ENCODE measurements at places on chromosomes 4 and X.

- DNase-seq = no peak
Measured at GRCh38 chr4:41722181-41722580, 26.3 kb downstream of the PHOX2B start.

DNA sequence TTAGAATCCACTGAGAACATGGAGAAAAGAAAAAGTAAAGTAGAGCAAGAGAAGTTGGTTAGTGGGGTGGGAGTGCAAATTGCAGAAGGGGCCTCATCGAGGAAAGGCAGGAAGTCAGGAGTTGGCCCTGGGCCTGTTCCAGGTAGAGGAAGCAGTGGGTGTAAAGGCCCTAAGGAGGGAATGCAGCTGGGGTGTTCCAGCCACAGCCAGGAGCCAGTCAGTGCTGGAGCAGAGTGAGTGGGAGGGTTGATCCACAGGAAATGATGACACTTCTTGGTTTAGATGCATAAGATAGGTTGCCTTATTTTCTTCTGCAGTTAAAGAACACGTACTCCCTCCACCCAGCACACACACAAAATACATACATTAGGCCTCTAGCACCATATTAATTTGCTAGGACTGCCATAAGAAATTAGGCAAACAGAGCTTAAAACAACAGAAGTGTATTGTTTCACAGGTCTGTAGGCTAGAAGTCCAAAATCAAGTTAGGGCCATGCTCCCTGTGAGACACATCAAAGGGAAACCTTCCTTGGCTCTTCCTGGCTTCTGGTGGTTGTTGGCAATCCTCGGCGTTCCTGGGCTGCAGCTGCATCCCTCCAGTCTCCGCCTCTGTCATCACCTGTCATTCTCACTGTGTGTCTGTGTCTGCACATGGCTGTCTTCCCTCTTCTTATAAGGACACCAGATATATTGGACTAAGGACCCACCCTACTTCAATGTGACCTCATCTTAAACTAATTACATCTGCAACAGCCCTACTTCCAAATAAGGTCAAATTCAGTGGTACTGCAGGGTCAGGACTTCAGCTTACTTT lies 205.9 kb downstream of the AASDH start:
- DNase-seq = no peak

- DNase-seq = no peak
Measured at GRCh38 chr4:144975718-144976117, 122.3 kb downstream of the ANAPC10 start.

GRCh38 chr4:5134620-5135019 lies 83.3 kb downstream of the STK32B start:
- DNase-seq = no peak

GRCh38 chrX:1853916-1854315 lies 239.1 kb downstream of the ASMT start:
- no peak for DNase-seq

DNA sequence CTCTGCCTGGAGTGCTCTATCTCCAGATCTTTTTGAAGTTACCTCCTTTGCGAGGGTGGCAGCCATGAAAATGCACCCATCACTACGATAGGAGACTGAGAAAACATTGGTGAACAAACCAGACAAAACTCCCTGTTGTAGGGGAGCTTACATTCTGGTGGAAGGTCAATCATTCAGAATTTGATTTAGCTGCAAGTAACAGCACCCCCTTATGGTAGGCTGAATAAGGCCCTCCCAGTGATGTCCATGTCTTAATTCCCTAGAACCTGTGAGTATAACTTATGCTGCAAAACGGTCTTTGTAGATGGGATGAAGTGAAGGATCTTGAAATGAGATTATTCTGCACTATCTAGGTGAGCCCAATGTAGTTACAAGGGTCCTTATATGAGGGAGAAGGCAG lies 5.6 kb upstream of the TEC start:
- DNase-seq = no peak

DNA sequence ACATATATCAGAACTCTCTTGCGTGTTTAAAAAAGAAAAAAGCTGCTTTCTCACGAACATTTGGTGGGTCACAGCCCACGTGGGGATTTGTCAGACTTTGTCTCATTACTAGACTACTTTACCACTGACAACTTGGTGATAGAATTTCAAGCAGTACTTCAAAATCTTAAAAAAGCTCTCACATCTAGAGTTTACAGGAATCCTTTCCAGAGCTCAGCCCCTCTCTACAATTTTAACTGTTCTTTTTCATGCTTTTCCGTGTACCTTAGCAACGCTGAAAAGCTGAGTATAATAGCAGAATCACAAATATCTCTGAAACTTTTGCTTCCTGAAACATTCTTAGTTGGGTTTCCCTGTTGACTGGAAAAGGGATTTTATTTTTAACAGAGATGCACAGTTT lies 50.2 kb downstream of the SMAD1 start:
- DNase-seq = no peak

DNA sequence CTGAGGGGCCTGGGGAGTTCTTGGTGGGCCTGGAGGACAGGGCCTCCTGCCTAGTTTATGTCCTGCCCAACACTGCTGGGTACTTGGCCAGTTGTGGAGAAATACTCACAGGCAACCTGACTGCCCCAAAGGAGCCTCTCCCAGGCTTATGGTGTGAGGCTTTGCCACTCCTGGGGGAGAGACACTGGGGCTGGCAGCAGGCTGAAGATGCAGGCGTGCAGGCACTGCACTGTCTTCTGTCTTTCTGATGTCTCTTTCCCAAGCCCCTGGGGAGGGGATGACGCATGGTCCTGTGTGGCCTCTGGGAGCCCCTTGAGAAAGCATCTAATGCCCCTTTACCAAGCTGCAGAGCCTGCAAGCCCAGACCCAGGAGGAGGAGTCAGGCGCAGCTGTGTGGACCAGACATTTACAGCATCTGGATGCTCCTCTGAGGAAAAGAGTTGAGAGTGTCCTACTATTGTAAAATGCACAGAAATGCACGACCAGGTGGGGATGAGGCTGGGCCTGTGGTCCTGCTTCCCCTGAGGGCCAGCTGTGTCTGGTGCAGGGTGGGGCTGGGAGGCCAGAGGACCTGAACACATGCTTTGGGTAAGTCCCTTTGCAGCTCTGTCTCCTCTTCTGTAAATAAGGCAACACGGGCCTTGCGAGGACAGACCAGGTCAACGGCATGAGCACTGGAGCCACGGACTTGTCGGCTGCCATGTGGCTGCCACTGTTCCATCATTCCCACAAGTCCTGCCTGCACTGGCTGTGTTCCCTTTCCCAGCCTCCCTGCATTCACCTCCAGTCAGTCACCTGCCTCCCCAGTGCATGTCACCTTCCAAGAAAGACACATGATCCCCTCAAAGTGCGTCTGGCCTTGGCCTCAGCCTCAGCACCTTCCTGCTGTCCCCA lies 8.4 kb downstream of the TMEM271 start:
- DNase-seq = no peak

- DNase-seq = no peak
Measured at GRCh38 chr4:139828966-139829664, 163.5 kb downstream of the MGST2 start.

DNA sequence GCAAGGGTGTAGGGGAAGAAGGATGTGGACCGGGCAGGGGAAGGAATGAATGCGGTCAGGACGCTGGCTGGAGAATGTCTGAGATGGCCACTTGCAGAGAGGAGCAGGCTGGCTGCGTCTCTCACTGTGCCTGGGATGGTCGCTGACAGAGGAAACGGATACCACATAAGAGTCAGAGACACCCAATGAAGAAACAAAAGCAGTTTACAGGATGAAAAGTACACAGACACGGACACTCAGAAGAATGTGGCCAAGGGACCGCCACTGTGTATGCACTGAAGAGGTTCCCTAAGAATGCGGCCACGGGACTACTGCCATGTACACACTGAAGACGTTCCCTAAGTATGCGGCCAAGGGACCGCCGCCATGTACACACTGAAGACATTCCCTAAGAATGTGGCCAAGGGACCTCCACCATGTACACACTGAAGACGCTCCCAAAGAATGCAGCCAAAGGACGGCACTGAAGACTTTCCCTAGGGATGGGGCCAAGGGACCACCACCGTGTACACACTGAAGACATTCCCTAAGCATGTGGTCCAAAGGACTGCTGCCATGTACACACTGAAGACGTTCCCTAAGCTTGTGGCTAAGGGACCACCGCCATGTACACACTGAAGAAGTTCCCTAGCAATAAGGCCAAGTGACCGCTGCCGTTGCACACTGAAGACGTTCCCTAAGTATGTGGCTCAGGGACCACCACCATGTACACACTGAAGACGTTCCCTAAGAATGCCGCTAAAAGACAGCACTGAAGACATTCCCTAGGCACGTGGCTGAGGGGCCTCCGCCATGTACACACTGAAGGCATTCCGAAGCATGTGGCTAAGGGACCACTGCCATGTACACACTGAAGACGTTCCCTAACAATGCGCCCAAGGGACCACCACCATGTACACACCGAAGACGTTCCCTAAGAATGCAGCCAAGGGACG lies 32.2 kb downstream of the DHRSX start:
- no peak for DNase-seq

DNA sequence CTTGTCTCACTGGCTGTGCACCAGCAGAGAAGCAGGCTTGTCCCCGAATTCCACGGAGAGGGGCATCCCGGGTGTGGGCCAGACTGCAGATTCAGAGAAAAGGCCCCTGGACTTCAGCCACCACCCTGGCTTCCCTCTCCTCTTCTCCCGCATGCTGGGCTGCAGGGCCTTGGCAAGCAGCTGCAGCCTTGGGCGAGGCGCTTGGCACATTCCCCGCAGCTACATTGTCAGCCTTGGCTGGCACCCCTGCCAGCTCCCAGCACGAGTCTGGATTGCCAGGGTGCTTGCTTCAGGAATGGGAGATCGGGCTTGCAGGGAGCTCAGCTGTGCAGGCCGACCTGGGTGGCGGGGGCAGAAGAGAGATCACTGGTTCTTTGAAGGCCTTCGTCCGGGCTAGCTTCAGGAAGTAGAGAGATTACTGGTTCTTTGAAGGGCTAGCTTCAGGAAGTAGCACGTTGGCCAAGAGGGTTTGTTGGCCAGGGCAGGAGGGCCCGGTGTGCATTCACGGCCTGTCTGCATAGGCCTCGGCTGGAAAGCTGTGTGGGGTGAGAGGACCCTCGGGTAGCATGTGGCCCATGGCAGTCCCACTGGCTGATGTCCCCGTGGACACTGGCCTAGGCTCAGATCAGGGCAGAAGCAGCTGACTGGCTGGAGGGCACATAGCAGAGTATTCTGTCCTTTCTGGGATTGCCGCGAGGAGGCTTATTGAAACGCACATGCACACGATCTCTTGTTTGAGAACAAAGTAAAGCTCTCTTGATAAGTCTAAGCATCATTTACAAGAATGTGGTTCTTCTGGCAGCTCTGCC lies 2.7 kb downstream of the ABCD1 start:
- no peak for DNase-seq

- DNase-seq = no peak
Measured at GRCh38 chr4:84258905-84259830, 239.9 kb downstream of the NKX6-1 start.

DNA sequence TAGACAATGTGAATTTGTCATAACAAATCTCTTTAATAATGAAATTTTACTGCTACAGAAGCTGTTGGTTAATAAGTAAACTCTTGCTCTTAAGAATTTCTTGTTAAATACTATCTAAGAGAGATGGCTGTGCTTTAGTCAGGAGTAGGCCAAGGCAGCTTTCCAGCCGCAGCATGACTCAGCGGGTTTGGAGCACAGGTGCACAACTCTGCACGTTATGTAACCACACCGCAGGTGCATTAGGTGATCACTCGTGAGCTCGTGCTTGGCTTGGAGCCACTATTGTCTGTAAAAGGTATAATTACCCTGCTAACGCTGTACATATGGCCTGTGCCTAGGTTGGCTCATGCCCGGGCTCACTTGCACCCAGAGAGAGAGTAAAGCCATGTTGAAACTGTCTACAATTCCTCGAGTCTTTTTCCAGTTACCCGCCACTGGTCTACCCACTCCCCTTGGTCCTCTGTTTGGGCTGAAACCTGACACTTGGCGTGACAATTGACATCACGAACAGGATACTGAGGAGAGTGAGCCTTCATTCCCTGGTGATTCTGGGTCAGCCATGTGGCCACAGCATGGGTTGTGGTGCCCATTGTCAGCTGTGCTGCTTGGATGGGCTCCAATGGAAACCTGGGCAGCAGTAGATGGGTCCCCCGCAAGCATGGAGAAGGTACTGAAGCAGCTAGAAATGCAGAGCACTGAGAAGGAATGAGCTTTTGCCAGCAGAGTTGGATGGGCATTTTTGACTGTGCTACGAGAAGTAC lies 18.4 kb upstream of the ANAPC4 start:
- no peak for DNase-seq

- peak; percentile 76 for DNase-seq
Measured at GRCh38 chrX:118975831-118976598, 1.6 kb downstream of the LONRF3 start.

GRCh38 chr4:113103556-113103955 lies 54.1 kb downstream of the ANK2 start:
- no peak for DNase-seq

DNA sequence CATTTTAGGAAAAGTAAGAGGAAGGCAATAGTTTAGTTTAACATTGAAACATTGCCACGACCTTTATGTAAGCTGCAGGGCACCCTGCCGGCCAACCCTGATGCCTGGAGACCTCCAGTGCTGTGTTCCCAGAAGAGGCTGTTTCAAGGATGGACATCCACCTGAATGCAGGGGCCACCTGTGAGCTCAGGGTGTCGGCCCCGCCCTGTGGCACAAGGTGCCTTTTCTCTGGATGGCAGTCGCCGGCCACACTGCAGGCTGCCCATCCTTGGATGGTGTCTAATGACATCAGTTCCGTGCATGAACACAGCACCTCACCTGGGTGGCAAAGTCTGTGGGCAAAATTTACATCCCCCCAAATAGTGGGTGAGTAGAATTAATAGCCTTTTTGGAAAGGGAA lies 180.0 kb downstream of the AFAP1 start:
- DNase-seq = no peak

- DNase-seq = no peak
Measured at GRCh38 chrX:54794028-54794427, 4.0 kb downstream of the ITIH6 start.

- no peak for DNase-seq
Measured at GRCh38 chrX:38879631-38880220, 78.5 kb downstream of the MID1IP1 start.

GRCh38 chr4:153151535-153152455 lies 52.4 kb upstream of the TRIM2 start:
- DNase-seq = peak; percentile 10

- no peak for DNase-seq
Measured at GRCh38 chr4:78226279-78226678, 169.2 kb downstream of the FRAS1 start.

DNA sequence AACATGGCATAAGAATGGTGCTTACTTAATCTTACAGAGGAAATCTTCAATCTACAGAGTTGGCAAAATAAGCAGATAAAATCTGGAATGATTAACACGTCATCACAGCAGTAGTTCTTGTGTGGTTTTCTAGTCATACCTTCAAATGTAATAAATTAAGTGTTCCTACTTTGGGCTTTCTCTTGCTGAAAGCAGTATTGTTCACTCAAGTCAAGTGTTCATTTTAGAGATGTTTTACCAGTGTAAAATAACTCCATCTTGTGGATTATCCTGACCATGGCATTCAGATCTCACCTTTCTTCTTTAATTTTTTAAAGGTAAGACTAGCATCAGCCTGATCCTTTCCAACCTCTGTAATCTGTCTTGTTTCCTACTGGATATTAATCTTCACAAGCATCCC lies 72.9 kb downstream of the ADAMTS3 start:
- no peak for DNase-seq

GRCh38 chr4:622071-622995 lies 3.0 kb upstream of the PDE6B start:
- no peak for DNase-seq

GRCh38 chrX:69493766-69494165 lies 10.4 kb upstream of the NALF2 start:
- DNase-seq = no peak

Data from activated CD4-positive, alpha-beta T cell treated with anti-CD3 and anti-CD28 coated beads, Interleukin-2, amount 50 U/mL, for 4 hours (primary cell).